ENCODE measurements at places on chromosomes 13 and 19.

DNA sequence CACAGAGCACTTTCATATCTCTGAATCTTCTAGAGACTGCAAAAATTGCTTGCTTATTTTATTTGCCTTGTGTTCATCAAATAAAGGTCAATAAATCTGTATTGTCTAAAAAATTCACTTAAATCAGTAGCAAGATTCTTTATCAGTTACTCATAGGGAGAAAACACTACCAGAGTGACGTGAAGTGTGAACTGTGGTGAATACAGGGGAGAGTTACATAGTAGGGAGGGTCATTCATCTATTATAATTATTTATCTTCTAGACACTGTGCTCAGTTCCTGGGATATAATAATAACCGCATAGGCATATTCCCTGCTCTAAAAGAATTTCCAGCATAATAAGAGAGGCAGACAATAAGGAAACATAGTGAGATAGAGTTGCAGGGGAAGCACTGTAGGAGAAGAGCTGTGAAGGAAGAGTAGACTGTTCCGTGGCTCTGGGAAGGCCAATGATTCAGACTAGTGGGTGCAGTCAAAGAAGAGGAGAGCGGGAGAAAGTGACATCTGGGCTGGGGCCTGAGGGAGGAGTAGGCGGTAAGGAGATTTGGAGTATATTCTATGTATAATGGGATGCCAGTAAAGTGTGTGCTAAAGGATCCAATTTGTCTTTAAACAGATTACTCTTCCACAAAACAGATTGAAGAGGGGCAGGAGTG lies 84.0 kb upstream of the TDRD3 start:
- DNase-seq, result no peak

DNA sequence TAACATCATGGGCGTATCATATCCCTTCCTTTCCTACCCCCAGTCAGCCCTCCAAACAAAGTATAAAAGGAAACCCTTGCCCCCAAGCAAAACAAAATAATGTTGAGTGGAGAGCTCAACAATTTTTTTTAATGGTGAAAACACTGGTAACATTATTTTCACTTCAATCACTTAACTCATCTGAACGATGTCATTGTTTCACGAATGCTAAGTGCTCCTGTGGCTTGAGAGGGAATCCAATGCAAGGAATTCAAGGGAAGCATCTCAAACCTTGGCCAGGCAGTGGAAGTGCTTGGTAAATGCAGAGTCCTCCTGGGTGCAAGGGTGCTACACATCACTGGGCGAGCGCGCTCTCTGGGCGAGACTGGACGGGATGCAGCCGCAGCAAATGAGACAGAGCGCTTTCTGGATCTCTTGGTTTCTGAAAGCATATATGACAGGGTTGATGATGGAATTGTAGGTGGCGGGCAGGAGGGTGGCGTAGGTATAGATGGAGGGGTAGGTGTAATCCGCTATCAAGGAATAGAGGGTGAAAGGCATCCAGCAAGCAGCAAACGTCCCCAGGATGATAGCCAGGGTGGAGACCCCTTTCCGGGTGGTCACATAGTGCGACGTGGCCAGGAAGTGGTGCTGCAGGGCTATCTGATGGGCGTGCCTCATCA lies 2.0 kb downstream of the GPR12 start:
- DNase-seq, result no peak

DNA sequence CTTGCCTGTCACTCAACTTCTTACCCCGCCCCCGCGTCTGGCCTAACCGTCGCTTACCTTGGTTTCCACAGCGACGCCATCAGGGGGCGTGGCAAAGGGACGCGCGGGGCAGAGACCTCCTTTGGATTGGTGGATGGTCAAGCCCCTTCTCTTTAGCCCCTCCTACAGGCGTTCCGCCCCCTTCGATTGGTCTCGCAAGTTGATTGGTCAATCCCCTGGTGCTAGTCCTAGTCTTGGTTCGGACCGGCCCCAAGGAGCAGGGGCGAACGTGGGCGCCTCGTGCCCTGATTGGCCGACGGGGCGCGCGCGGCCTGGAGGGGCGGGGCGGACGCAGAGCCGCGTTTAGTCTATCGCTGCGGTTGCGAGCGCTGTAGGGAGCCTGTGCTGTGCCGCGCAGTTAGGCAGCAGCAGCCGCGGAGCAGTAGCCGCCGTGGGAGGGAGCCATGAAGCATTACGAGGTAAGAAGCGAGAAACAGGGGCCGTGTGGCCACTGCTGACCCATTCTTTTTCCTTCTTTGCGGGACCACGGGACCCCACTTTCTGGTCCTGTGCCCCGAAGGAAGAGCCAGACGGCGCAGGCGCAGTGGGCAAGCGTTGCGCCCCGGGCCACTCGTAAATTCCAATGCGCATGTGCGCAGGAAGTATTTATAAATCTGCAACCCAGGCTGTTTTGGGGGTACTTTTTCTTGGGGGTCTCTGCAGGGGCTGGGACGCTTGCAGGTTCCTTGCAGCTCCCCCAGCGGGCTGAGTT lies at the start of gene TECR:
Gene TECR (plus strand): TSS at position 341 of the 751 bp plus-strand sequence. CDS start 103 bp downstream, at position 444.
- peak; percentile 100 for DNase-seq

- no peak for DNase-seq
These were observed 6.0 kb downstream of the ZNF865 start for GRCh38 chr19:55611300-55611982.

DNA sequence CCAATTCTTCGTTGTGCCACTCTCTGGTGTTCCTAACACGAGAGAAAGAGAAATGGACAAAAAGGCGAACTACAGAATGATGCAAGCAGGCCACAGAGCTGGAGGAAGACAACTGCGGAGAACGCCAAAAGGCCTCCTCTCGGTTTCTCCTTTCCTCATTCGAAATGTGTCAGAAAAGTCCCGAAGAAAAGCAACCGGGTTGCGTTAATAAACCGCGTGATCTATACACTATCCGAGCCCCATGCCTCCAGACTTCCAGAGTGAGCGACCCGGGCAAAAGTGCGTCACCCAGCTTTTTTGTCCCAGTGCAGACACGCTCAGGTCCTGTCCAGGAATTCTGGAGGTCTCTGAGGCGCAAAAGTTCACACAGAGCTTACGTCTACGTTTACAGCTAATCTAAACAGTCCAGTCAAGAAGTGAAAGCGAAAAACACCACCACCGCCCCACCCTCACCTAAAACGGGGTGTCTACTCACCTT lies 413 bp downstream of the N4BP2L2 start:
- DNase-seq, result no peak

DNA sequence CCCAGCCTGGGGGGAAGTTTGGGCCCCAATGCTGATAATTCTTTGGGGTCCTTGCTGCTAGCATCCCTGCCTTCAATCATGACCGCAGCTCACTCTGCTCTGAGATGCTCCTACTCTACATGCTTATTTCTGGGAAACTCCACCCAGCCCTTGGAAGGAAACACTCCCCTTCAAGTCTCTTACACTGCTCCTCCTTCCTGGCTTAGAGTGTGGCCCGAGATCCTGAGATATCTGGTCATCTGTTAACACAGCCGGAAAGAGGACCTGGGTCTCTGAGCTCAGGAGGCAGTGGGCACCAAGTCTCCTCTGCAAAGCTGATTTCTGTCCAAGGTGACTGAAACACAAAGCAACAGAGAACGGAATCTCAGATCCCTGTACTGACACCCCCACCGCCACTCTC lies 33.0 kb downstream of the CYP4F2 start:
- DNase-seq, result no peak

- no peak for DNase-seq
These were observed 439.1 kb upstream of the ZNF507 start for GRCh38 chr19:31906111-31906871.

DNA sequence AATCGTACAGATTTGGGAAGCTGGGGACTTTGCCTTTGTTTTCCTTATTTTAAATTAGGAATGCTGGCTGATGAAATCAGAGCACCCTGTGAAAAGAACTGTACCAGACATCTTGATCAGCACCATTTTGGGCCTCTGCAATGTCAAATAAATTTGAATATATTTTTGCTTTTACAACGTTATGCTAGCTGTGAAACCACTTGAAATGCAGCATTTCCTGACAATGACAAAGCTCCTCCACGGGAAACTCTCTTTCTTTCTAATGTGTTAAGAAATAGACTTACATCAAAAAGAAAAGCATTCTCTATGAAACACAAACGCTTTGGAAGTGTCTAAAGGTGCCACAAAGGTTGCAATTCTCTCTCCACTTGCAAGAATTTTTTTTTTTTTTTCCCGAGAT lies 47.1 kb upstream of the MAP3K10 start:
- no peak for DNase-seq

DNA sequence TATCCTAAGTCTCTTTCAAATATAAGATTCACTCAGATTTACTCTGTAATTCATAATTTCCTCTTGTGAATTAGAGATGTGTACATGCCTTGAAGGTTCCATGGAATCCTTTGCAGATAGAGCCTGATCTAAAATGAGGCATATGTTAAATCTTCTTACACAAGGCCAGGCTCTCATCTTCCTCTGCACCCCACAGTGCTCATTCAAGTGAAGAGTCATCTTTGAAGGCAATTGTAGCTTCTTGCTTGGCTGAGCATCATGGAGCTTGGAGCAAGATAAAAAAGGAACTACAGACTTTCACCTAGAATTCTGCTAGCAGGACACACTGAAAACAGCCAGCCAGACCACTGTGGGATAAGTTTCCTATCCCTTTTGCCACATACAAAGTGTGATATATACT lies 566.4 kb downstream of the PCDH9 start:
- no peak for DNase-seq

DNA sequence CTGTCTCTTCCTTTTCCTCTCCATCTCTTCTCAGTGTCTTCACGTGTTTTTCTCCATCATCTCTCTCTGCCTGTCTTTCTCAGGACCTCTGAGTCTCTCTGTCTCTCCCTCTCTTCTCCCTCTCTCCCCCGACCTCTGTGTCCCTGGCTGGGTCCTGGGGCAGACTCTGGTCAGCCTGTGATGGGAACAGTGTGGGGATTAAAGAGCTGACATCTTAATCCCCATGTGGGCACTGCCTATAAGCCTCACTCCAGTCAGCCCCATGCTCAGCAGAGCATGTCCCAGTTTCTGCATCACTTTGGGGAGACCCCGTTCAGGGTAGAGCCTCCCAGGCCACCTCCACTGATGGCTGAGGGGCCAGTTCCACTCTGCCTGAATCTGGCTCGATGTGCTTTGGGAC lies 16.2 kb downstream of the EGLN2 start:
- DNase-seq, result no peak

- peak; percentile 64 for DNase-seq
These were observed 27.6 kb downstream of the ZNF607 start for GRCh38 chr19:37691881-37692504.

- DNase-seq, result no peak
These were observed 9.5 kb upstream of the URAD start for GRCh38 chr13:27997904-27998522.

GRCh38 chr19:4197625-4198466 lies 15.4 kb downstream of the ANKRD24 start:
- no peak for DNase-seq
